ENCODE measurements at places on chromosomes 13 and 19.

- no peak for DNase-seq
Observed at GRCh38 chr19:46830864-46831263, 19.8 kb downstream of the AP2S1 start.

GRCh38 chr19:18931316-18932162 is 9.5 kb downstream of the HOMER3 start:
- DNase-seq = no peak

- DNase-seq = no peak
Observed at GRCh38 chr13:49343255-49343654, 95.5 kb downstream of the CDADC1 start.

- DNase-seq = no peak
Observed at GRCh38 chr13:46595136-46595884, 42.3 kb downstream of the LRCH1 start.

DNA sequence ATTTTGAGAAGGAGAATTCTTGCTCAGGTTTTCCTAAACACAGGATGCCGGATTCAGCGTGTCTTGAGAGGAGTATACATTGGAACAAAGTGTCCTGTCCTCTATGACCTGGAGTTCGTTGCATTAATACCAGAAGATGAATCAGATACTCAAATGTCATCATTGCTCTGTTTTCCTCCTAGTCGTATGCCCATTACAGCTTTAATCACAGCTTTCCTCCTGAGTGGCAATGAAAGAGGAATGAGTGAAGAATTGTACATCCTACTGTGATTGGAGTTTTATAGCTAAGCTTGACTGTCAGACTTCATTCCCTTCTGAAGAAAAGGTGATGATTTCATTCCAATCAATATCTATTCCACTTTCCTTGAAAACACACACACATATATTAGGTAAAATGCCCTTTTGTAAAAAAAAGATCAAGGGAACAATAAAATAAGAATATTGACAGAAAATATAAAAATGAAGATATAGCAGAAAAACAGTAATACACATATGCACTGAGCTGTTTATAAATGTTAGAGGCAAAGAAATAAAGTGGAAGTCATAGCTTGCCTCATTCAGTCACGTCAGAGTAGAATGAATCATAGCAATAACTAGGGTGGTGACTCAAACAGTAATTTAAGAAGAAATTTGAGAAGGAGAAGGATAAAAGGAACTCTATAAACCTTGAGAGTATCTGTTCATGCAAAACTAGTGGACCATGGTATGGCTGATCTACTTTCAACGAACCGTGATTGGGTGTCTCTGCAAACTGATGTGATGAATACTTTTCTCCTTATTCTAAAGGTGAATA is 501.5 kb downstream of the SUCLA2 start:
- DNase-seq = peak; percentile 82

DNA sequence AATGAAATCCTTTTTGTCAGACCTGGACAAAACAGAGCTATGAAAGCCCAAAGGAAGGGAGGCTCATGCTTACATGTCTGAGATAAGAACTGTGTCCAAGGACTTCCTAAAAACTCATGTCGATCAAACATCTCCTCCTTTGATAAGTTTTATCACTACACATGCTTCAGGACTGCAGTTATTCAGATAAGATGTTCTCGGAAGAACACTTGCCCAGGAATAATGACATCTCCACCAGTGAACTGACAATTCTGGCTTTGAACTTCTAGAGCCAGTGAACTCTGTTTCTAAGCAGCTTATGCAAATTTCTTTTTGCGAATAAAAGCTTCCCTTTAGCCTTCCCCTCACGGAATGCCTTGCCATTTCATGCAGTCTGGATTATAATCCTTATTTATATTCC is 561.6 kb downstream of the TBC1D4 start:
- no peak for DNase-seq

DNA sequence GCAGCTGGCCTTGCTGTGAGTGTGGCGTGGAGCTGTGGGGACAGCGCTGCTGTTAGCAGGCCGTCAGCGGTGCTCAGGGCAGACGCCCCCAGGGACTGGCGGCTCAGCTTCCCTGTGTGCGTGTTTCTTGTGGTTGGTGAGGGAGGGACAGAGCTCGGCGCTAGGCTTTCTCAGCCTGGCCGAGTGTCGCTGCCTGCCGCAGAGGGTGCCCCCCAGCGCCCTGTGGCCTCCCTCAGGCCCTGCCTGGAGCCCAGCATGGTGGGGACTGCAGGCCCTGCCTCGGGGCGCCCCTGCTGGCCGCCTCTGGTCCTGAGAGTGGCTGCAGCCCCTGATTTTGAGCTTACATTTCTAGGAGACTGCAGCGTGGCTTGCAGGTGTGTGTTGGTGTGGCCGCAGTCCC is 35.5 kb downstream of the DOT1L start:
- peak; percentile 42 for DNase-seq

DNA sequence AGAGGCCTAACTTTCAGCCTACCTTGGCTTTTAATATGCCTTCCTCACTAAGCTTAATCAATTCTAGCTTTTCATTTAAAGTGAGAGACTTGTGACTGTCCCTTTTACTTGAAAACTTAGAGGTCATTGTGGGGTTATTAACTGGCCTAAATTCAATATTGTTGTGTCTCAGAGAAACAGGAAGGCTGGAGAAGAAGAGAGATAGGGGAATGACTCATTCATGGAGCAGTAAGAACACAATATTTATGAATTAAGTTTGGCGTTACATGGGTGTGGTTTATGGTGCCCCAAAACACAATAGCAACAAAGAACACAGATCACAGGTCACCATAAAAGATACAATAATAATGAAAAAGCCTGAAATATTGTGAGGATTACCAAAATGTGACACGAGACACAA is 612.1 kb downstream of the TBC1D4 start:
- DNase-seq = no peak

DNA sequence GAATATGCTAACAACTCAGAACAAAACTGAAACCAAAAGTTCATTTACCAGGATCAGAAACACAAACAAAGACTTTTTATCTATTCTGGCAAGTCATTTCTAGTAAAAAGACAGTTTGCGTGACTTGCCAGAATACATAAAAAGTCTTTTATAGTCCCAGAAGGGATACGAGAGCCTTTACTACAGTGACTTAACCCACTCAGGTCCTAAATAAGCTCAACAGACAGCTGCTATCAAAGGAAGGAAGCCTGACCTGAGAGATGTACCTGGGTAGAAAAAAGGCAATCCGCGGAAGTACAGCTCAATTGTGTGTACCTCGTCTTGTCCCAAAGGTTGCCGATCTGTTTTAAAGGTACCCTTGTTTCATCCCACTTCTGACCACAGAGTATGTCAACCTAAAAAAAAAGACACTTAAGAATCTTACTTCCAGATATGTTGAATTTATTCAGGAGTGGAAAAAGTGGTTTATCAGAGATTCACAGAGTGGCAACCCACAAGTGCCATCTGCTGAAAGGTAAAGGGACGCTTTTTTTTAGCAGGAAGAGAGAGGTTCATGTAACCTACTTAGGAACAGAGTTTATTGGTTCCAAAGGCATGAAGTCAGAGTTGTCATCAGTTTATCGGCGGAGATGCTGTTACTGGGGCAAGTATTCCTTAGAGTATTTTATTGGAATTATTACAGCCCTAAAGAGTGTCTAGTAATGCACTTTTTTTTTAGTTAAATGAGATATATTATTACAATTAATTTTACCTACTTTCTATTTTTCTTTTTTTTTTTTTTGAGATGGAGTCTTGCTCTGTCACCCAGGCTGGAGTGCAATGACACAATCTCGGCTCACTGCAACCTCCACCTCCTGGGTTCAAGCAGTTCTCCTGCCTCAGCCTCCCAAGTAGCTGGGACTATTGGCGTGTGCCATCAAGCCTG is 69.7 kb upstream of the C1QTNF9B start:
- no peak for DNase-seq

GRCh38 chr13:39185326-39185725 is 147.1 kb downstream of the NHLRC3 start:
- no peak for DNase-seq

DNA sequence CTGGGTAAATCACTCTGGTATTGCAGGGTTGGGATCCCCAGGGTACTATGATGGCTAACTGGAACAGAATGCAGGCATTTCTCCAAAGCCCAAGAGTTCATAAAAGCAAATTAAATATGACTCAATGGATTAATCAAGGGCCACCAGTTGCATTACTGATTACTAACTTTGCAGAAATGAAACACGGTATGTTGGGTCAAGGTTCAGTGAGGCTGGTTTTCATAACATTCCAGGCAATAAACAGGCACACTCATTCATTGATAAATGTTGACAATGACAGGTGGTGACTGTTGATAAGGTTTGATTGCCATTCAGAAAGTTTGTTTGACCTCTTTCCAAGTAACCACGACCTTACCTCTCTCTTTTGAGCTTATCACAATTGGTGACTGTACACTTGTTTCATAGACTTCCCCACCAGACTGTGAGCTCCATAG is 506 bp upstream of the AP1M1 start:
- peak; percentile 48 for DNase-seq

- no peak for DNase-seq
Observed at GRCh38 chr19:53183146-53183764, 9.9 kb downstream of the ZNF665 start.

- no peak for DNase-seq
Observed at GRCh38 chr19:46442808-46443450, 14.2 kb upstream of the PNMA8C start.

GRCh38 chr13:99124794-99125316 is 75.8 kb upstream of the UBAC2 start:
- peak; percentile 77 for DNase-seq

DNA sequence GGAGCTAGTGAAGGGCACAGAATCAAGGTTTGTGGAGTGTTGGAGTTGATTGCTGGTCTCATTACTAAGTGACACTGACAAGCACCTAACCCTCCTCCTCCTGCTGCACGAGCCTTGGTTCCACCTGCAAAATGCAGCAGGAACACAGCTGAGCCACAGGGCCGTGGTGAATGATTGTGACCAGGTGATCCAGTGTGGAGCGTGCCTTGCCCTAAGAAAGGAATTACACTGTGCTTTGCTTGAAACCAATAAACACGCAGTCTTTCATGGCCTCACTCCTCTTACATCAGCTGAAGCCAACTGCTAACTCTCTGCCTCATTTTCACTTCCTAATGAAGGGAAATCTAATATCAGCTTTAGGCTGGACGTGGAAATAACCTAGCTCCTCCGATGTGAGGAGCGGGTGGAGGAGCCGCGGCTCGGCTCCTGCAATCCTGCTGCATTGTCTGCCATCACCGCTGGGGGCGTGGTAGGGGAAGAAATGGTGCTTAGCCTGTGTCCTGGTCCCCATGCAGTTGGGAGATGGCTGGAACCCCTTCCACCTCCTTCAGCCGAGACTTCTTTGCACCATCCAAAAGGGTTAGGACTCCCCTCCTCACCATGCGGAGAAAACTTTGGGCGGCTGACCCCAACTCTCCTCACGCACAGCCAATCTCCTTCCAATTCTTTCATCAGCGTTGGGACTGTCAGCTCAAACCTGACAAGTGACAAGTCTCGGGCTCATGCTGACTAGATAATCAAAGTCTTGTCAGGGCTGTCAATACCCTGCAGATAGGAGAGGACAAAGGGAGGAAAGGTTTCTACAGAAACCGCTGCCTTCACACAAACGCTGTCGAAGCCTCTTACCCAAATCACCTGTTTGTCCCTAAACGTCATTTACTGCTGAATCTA is 427.9 kb downstream of the ZNF536 start:
- DNase-seq = peak; percentile 35

DNA sequence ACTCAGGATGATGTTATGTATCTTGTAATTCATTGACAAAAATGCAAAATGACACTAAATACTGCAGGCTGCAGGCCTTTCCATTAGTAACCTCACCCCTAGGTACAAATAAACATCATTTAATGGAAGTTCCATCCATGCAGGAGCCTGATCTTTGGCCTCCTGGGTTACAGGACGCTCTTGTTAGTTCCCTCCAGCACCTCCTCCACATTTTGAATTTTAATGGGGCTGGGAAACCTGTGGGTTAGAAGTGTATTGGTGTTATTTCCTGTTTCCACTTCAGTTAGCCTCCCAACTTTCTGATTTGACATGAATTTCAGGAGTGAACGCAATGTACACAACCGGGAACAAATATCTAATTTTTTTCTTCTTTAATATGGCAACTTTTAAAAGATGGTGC is 237.1 kb upstream of the ARGLU1 start:
- no peak for DNase-seq

DNA sequence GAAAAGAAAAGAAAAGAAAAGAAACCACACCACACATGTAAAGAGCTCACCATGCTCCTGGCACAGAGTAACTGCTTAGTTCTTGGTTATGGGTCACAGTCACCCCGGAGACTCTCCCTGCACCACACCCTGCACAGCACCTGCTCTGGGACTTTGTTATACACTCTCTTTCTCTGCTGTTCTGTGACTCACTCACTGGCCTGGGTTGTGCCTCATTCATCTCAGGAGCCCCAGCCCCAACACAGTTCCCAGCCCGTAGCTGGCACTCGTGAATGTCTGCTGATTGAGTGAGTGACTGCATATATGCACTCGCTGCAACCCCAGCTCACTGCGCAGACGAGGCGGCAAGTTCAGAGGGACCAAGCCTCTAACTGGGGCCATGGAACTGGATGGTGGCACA is 22.9 kb upstream of the ZNF507 start:
- no peak for DNase-seq

DNA sequence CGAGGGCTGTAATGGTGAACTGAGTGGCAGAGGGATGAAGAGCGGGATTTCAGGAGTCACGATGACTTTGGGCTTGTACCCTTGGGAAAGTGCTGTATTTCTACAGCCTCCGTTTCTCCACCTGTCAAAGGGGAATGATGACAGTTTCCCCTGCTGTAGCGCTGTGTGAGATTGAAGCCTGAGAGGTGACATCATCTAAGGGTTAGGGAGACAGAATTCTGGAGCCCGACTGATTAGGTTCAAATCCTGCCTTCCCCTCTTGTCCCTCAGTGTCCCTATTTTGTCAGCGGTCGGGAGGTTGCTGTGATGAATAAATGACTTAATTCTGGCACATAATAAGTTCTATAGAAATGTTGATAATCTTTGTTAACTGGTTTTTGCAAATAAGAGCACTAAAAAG is 693 bp downstream of the MRPL4 start:
- DNase-seq = no peak

GRCh38 chr13:84446972-84447639 is 564.8 kb upstream of the SLITRK1 start:
- no peak for DNase-seq

DNA sequence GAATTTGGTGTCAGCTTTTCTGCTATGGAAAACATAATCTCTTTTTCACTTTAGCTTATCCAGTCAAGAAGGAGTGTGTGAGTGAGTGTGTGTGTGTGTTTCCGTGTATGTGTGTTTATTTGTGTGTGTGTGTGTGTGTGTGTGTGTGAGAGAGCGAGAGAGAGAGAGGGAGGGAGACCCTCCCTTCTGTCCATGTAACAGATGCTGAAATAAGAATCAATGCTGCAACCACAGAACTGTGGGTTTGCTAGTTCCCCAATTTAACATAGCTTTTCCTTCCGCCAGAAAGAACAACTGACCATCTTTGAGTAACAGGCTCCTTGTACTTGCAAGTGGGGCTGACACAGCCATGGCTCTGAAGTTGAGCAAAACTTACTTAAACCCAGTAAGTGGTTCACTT is 5.2 kb downstream of the LCP1 start:
- peak; percentile 99 for DNase-seq

DNA sequence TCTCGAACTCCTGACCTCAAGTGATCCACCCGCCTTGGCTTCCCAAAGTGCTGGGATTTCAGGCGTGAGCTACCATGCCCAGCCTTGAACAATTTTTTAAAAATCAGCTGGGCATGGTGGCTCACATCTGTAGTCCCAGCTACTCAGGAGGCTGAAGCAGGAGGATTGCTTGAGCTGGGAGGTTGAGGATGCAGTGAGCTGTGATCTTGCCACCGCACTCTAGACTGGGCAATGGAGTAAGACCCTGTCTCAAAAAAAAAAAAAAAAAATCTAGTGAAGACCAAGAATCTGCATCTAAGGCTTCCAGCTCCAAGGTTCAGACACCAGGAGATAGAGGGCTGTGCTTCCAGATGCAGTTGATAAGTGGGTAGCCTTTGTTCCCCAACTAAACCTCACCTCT is 17.1 kb downstream of the DNASE2 start:
- DNase-seq = no peak
